ENCODE measurements at places on chromosomes 4 and X.

GRCh38 chrX:46710425-46710824 is 48.5 kb downstream of the SLC9A7 start:
- no peak for DNase-seq

- DNase-seq, result no peak
Observed at GRCh38 chr4:121597346-121597934, 99.3 kb downstream of the ANXA5 start.

GRCh38 chr4:68326141-68326540 is 23.7 kb downstream of the YTHDC1 start:
- DNase-seq, result no peak

GRCh38 chr4:13162886-13163285 is 321.3 kb downstream of the RAB28 start:
- no peak for DNase-seq

DNA sequence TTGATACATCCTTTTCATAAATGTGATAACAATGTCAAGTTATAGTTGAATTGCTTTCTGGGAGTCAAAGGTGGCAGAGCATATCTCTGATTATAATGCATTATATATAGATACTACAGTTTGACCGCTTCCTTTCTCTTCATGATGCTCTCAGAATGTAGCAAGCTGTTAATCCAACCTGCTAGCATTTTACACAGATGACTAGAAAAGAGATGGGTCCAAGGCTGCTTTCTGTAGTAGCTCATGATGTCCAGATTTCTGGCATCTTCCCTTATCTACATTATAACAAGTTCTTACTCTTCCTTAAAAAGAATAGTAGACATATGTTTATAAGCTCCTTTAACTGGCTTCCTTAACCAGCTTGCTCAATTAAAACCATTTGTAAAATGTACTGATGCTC is 192.0 kb downstream of the NWD2 start:
- no peak for DNase-seq

DNA sequence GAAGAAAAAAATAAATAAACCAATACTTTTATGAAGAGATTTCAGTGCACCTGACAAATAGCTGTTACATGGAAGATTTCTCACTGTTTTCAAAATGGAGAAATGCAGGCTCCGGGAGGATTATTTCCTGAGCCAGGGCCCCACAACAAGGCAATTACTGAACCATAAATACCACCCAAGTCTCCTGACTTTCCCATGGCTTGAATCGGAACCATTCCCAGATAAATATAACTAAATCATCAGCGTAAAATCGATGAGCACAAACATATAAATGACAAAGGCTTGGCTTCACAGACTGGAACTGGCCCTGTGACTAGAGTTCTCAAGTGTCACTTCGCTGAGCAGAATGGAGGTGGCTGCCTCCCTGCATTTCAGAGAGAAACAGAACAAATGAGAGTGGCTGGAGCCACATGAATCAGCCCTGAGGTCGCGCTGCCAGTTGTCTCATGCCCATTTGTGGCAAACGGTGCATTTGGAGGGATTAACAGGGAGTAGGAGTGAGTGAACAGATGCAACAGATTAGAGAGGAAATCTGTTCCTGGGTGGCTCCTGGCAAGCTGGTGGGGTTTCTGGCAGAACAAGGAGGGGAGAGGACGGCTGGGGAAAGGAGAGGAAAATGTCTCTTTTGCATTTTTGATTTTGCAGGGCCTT is 57.3 kb upstream of the STIM2 start:
- no peak for DNase-seq

DNA sequence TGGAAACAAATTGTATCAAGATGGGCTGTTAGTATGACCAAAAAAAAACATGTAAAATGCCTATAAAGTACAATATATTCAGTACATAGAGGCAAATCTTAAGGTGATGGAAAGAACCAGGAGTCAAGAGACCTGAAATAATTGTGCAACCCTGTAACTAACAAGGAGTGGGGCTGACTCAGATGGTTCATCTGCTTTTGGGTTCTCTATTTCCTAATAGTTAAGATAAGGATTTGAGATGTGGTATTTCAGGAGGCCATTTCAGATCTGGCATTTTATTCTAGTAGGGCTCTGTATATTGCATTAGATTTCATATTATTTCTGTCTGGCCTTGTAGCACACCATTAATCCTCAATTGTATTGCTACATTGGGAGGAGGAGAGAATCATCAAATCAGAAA is 268.4 kb downstream of the HS3ST1 start:
- no peak for DNase-seq

DNA sequence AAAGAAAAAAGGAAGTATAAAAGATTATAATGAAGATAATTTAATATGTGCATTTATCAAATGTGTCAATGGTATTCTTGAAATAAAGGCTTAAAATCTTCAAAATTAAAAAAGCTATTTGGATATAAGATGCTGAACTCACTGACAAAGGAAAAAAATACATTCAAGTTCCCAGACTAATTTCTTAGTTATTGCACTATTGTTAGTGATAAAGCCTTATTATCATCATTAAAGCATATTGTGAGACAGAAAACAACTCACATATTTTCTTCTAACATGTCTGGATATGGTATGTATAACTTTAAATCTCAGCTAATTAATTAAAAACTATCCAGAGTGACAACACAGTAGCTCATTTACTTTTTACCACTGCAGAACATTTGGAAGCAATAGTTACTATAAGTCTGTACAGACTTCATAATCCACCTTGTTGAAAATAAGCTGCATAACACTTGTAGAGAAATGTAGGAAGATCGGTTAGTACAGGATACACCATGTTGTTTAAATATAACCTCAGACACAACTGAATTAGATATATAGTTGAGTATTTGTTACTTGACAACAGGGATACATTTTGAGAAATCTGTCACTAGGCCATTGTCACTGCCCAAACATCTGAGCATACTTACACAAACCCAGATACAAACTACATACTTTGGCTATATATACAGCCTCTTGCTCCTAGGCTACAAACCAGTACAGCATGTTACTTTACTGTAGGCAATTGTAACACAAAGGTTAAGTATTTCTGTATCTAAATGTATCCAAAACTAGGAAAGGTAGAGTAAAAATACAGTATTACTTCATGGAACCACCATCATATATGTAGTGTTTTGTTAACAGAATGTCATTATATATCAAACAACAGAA is 12.8 kb upstream of the FAM200B start:
- DNase-seq, result no peak

Data from stimulated activated effector memory CD8-positive, alpha-beta T cell treated with anti-CD3 and anti-CD28 coated beads, Interleukin-12 subunit alpha, Interleukin-12 subunit beta, amount 100 ng/mL, for 72 hours (primary cell).